IMR-90 (cell line): ENCODE measurements at places on chromosomes 16 and 17. TPM values are rescaled to one million over a fixed set of nuclear protein-coding genes. Genes with fewer than 3 reads are reported as not detected.

DNA sequence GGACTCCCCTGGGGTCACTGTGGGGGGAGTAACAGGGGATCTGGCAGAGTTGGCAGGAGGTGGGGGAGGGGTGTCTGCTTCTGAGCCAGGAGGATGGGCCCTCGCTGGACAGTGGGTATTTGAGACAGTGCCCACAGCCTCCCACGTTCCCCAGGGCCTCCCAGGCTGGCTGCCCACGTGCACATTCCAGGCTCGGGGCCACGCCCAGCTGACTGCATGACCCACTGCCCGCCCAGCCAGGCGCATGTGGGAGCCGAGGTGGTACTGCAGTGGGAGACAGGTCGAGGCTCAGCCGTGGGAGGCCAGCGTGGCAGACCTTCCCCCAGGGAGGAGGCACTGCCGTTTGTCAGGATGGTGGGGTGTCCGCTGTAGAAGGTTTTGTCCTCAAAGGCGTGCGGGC, 38.8 kb downstream of the BAHCC1 start:
- peaks cover 16% of the 10 kb centered on the region for H3K4me1 ChIP-seq
- DNase-seq = no peak
- no peaks in the 10 kb centered on the region for H3K27me3 ChIP-seq

SOX8 gene
- 0.26 and 0.27 TPM in 2 replicates for polyA plus RNA-seq

DNA sequence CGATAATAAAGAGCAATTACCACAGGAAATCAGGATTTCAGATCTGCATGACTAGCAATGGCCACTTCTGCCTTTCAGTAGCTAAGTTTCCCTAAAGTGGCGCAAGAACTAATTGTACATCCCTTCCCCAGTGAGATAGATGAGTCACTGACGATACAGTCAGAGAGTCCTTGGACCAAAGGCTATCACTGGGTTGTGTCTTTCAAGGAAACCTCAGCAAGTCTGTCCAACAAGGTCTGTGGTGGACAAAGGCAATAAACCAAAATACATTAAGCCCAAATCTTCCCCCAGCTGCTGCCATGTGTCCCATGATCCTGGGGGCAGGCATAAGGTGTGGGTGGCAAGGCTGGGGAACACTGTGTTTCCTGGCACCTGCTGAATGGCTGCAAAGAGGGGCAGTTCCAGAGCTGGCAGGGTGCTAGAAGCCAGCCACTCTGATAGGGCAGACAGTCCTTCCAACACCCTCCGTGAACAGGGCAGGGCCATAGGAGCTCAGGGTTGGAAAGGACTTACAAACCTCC, 20.5 kb upstream of the MTMR4 start:
- DNase-seq = peak; percentile 61
- H3K4me1 ChIP-seq = peaks cover 5% of the 10 kb centered on the region; the same call in 1 of the 2 replicates
- H3K27me3 ChIP-seq = peaks cover 22% of the 10 kb centered on the region
- no peak overlapping the region for H3K27ac ChIP-seq

DNA sequence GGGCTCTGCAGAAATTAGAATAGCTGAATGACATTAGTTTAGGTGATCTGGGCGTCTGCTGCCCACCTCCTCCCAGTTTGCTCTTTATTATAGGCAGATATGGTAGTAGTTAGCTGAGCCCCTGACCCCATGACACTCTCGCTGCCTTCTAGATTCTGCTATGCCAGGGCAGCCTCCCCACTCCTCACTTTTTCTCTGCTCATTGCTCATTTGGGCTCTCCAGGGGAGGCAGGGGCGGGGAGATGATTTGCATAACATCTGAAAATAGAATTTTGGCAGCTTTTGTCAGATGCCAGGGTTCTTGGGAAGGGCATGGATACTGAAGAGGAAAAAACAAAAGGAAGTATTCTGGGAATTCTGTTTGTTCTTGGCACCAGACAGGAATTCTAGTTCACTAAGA, 78.0 kb upstream of the GAS7 start:
- no peak for DNase-seq
- H3K36me3 ChIP-seq = no peaks in the 10 kb centered on the region

GRCh38 chr17:31320241-31320640, 1.2 kb downstream of the EVI2A start:
- no peak overlapping the region for H3K27ac ChIP-seq
- H3K36me3 ChIP-seq = no peaks in the 10 kb centered on the region
- H3K4me1 ChIP-seq = peaks cover 3% of the 10 kb centered on the region
- no peaks in the 10 kb centered on the region for H3K27me3 ChIP-seq
- DNase-seq = no peak

CA7 gene
- not detected in 2 replicates for polyA plus RNA-seq

- H3K4me3 ChIP-seq = no peak overlapping the region
- no peak overlapping the region for H3K27ac ChIP-seq
- no peaks in the 10 kb centered on the region for H3K4me1 ChIP-seq
- H3K36me3 ChIP-seq = peaks cover 82% of the 10 kb centered on the region
Measured at GRCh38 chr17:62672957-62673356, 45.5 kb downstream of the MRC2 start.

TBC1D26 gene
- 0.02 and 0.04 TPM in 2 replicates for polyA plus RNA-seq

NAA38 gene
- 76.8 and 122 TPM in 2 replicates for polyA plus RNA-seq

DNA sequence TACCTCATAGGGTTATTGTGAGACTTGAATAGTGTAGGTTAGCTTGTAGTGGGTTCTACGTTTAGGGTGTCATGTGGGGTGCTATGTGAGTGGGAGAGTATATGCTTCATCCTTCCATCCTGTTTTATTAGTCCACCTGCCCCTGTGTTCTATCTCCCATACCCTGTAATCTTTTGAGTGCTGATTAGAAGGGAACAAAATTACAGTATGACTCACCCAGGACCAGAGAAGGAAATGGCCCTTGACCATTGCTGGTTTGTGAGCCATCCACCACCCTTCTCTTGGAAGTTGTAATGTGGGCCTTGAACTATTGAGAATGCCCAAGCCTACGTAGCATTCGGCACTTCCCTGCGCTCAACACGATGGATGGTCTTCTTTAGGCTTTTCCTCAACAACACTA, 17.1 kb downstream of the SAP30BP start:
- peaks cover 9% of the 10 kb centered on the region for H3K4me1 ChIP-seq
- no peaks in the 10 kb centered on the region for H3K27me3 ChIP-seq
- H3K4me3 ChIP-seq = no peak overlapping the region
- no peak overlapping the region for H3K27ac ChIP-seq
- peak; percentile 42 for DNase-seq

DNA sequence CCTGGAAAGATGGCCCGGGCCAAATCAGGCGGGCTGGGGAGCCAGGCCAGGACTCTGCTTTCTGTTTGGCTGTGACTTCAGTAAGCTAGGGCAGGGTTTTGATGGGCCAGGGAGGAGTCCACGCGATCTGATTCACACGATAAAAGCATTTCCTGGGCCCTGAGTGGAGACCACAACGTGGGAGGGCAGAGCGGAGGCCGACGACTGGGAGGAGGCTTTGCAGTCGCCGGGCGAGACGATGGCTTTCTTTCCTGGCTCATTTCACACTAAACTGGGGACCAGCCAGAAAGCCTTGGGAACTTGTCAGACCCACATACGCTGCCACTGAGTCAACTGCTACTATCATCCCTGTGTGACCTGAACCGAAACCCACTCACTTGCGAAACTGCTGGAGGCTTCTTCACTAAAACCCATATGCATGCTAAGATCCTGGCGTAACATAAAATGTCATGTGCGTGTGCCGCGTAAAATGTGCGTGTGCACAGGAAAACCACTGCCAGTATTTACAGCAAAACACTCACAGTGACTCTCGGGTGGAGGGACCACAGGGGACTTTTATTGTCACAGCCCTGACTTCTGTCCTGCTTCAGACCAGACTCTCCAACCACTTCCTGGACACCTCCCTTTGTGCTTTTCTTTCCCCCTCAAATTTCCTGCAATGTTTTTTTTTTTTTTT, 14.2 kb upstream of the RHBDF2 start:
- peak; percentile 97 for DNase-seq
- H3K36me3 ChIP-seq = no peaks in the 10 kb centered on the region
- H3K27ac ChIP-seq = peak overlapping the region; percentile 65

DNA sequence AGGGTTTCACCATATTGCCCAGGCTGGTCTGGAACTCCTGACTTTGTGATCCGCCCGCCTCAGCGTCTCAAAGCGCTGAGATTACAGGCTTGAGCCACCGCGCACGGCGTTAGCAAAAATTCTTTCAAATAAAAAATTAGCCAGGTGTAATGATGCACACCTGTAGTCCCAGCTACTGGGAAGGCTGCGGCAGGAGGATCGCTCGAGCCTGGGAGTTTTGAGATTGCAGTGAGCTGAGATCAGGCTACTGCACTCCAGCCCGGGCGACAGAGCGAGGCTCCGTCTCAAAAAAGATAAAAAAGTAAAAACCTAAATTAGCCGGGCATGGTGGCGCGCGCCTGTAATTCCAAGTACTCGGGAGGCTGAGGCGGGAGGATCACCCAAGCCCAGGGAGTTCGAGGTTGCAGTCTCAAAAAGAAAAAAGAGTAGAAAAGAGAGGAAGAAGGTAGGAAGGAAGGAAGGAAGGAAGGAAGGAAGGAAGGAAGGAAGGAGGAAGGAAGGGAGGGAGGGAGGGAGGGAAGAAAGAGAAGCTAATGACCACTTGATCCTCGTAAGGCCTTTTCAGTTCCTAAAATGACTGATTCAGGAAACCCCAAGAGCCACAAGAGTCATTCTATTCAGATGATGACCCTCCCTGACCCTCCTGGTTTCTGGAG, 59.2 kb downstream of the SRL start:
- H3K27me3 ChIP-seq = no peaks in the 10 kb centered on the region
- peaks cover 8% of the 10 kb centered on the region for H3K4me1 ChIP-seq
- peak overlapping the region; percentile 69 for H3K4me3 ChIP-seq
- peak overlapping the region; percentile 88 for H3K27ac ChIP-seq
- no peak for DNase-seq

- DNase-seq = peak; percentile 2
- no peak overlapping the region for H3K27ac ChIP-seq
- no peak overlapping the region for H3K4me3 ChIP-seq
Measured at GRCh38 chr17:9862220-9862619, 36.5 kb downstream of the GLP2R start.

HSF5 gene
- polyA plus RNA-seq = not detected in 2 replicates

GRCh38 chr17:7191571-7192270, 12.6 kb upstream of the ASGR1 start:
- H3K36me3 ChIP-seq = peaks cover 56% of the 10 kb centered on the region
- H3K4me1 ChIP-seq = no peaks in the 10 kb centered on the region
- H3K4me3 ChIP-seq = no peak overlapping the region
- no peak overlapping the region for H3K27ac ChIP-seq
- no peaks in the 10 kb centered on the region for H3K27me3 ChIP-seq
- peak; percentile 31 for DNase-seq

DNA sequence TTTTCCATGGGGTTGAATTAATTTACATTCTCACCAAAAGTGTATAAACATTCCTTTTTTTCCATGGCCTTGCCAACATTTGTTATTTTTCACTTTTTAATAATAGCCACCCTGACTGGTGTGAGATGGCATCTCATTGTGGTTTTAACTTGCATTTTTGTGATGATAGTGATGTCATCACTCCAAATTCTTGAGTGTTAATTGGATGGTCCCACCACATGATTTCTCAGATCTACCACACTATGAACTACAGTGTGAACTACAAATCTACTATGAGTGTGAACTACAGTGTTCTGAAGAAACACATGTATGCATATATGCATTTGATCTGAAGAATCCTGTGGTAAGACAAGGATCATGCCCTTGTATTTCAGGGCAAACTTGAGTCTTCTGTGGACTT, 340.1 kb downstream of the ABCC12 start:
- no peaks in the 10 kb centered on the region for H3K27me3 ChIP-seq
- DNase-seq = no peak
- no peaks in the 10 kb centered on the region for H3K4me1 ChIP-seq
- H3K4me3 ChIP-seq = no peak overlapping the region
- H3K27ac ChIP-seq = no peak overlapping the region

- H3K36me3 ChIP-seq = no peaks in the 10 kb centered on the region
- peaks cover 4% of the 10 kb centered on the region for H3K4me1 ChIP-seq
- peaks cover 24% of the 10 kb centered on the region for H3K27me3 ChIP-seq
Measured at GRCh38 chr17:39755554-39756379, 18.0 kb downstream of the GRB7 start.

DNA sequence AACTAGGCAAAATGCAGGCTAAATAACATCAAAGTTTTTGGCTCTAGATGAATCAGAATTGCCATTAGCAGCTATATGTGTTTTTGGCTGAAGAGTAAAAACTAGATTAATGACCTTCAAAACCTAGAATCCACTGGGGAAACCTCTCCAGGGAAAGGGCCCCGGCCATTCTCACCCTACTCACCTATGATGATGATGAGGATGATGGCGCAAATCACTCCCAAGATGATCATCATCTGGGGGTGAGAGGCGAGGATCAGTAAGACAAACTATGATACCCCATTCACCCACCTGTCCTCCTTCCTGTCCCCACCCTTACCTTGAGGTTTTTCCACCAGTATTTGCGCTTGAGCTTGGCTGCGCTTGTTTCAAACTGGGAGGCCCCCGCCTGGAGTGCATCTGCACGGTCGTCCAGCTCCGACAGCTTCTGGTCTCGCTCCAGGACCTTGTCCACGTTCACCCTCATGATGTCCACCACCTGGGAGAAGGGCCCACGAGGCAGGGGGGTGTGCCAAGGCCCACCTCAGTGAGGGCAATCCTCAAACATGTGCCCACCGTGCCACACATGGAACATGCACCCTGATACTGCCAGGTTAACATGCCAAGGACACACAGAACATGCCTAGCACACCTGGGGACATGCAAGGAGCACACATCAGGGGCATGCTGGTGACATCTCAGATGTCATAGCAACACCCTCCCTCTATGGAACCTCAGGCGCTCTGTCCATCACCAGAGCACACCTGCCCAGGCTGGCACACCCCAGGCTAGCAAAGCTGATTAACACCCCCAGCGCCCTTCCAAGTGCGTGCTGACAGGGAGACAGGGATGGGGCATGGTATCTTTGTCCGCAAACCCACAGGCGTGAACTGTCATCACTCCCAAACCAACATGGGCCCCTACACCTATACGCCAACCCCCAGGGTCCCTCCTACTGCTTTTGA, 1.2 kb downstream of the VAMP2 start:
- no peaks in the 10 kb centered on the region for H3K27me3 ChIP-seq
- H3K36me3 ChIP-seq = peaks cover 15% of the 10 kb centered on the region
- DNase-seq = no peak
- peaks cover 28% of the 10 kb centered on the region for H3K4me1 ChIP-seq

- H3K4me1 ChIP-seq = no peaks in the 10 kb centered on the region
- H3K36me3 ChIP-seq = no peaks in the 10 kb centered on the region
- H3K27me3 ChIP-seq = no peaks in the 10 kb centered on the region; the same call in 1 of the 2 replicates
- no peak for DNase-seq
Measured at GRCh38 chr16:83676086-83676485, 131.7 kb upstream of the HSBP1 start.

TMEM92 gene
- polyA plus RNA-seq = 0.86 and 1.7 TPM in 2 replicates

GRCh38 chr16:18933501-18933900, 7.3 kb upstream of the SMG1 start:
- no peaks in the 10 kb centered on the region; the same call in 1 of the 2 replicates for H3K27me3 ChIP-seq
- H3K36me3 ChIP-seq = no peaks in the 10 kb centered on the region
- no peak for DNase-seq
- H3K4me1 ChIP-seq = no peaks in the 10 kb centered on the region
- H3K4me3 ChIP-seq = no peak overlapping the region
- no peak overlapping the region for H3K27ac ChIP-seq

DNA sequence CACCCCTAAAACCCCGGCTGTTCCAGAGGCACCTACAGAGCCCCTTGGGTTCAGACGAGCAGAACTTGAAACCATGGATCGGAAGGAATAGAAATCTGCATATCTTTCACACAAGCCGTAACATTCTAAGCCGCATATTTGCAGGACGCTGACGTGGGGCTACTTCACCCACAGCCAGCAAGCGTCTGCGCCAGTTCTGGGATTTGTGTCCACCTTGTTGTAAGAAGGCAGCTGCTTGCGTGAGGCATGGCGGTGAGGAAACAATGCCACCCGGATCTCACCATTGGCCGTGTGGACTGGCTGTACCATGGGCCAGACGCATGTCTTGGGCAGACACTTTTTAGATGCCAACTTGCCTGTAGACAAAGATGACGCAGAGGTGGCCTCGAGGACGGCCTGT, 34.5 kb downstream of the TNFRSF13B start:
- H3K4me1 ChIP-seq = no peaks in the 10 kb centered on the region
- H3K27me3 ChIP-seq = peaks cover 51% of the 10 kb centered on the region
- H3K36me3 ChIP-seq = no peaks in the 10 kb centered on the region
- no peak overlapping the region for H3K27ac ChIP-seq
- no peak for DNase-seq
- H3K4me3 ChIP-seq = no peak overlapping the region

KCNH4 gene
- polyA plus RNA-seq = 0.03 and 0.06 TPM in 2 replicates
